Lower lobe of right lung (tissue), 2 donors: ENCODE measurements at places on chromosomes 2 and 18. TPM values are rescaled to one million over a fixed set of nuclear protein-coding genes. Genes with fewer than 3 reads are reported as not detected.

GRCh38 chr2:166331468-166331867 is 44.3 kb downstream of the SCN9A start:
- no peak for DNase-seq

Gene CD8B2
- total RNA-seq: 0.21 TPM

- DNase-seq: no peak
These were observed 59.1 kb downstream of the ACSL3 start for GRCh38 chr2:222919841-222920526.

Gene LYPD6B
- 2.0 TPM for total RNA-seq

DNA sequence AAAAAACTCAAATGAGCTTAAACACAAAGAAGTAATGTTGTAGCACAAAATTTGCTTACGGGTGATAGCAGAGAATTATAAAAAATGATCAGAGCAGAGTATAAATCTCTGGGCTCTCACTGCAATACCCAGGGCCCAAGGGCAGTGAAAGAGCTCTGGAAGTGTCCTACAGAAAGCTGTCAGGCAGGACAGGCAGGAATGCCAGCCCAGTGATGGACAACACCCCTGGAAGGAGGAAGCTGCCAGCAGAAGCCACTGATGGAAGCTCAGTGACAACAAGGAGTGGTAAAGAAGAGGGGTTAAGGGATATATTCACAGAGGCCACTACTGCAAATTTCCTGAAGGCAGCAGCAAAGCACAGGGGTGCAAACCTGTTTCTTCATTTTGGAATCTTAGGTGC is 214.9 kb downstream of the L3MBTL4 start:
- no peak for DNase-seq

Gene RUFY4
- not detected for total RNA-seq

Gene MC2R
- total RNA-seq: not detected

Gene CD226
- 5.4 TPM for total RNA-seq

GRCh38 chr18:47847635-47848034 is 82.8 kb downstream of the SMAD2 start:
- no peak for DNase-seq

DNA sequence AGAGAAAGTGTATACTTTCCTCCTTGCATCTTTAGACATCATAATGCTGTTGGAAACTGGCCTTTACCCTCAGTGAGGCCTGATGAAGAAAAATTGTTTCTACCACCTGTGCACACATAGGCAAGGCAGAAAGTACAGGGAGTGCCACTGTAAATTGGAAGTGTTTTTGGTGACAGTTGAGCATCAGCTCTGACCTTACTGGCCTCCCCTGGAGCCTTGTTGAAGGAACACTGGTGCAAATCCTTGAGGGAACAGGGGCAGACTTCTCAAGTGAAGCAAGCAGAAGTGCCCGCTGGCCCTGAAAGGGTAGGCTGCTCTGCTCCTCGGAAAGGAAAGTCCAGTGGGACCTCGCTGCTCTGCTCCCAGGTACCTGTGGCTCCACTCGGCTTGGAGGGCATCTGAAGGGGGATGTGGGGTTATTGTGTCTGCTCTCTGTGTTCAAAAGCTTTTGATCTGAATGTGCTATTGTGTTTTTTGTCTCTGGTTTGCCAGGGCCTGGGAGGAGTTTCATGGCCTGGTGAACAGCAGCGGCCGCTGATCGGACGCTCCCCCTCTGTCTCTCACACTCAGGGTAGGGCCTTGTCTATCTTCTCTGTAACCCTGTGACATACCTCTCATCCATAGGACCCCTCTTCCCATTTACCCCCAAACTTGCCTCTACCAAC is 23.4 kb downstream of the EIF4E2 start:
- no peak for DNase-seq

GRCh38 chr2:69033461-69034095 is 20.6 kb downstream of the ANTXR1 start:
- DNase-seq: no peak

Gene PKDCC
- total RNA-seq: 65.8 TPM

Gene ST8SIA5
- total RNA-seq: not detected

Gene HOXD9
- total RNA-seq: 0.86 TPM

GRCh38 chr2:63600881-63601460 is 12.2 kb downstream of the MDH1 start:
- no peak for DNase-seq

GRCh38 chr2:149561309-149561926 is 26.2 kb downstream of the MMADHC start:
- no peak for DNase-seq

Gene WIPF1
- total RNA-seq: 84.4 TPM

DNA sequence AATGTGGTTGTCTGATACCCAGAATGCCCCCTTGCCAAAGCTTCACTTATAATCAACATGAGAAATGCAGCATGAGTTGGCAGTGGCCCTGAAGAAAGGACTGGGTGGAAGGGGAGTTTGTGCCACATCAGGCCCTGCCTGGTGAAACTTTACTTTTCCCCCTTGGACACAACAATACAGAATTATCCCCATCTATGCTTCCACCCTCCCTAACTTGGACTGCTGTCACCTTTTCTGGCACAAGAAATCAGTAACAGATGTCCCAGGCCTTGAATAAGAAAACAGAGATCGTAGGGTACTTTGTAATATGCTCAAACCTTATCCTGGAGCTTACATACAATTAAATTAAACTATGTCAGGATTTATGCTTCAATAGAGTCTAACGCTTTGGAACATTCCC is 128.9 kb upstream of the SATB2 start:
- no peak for DNase-seq

DNA sequence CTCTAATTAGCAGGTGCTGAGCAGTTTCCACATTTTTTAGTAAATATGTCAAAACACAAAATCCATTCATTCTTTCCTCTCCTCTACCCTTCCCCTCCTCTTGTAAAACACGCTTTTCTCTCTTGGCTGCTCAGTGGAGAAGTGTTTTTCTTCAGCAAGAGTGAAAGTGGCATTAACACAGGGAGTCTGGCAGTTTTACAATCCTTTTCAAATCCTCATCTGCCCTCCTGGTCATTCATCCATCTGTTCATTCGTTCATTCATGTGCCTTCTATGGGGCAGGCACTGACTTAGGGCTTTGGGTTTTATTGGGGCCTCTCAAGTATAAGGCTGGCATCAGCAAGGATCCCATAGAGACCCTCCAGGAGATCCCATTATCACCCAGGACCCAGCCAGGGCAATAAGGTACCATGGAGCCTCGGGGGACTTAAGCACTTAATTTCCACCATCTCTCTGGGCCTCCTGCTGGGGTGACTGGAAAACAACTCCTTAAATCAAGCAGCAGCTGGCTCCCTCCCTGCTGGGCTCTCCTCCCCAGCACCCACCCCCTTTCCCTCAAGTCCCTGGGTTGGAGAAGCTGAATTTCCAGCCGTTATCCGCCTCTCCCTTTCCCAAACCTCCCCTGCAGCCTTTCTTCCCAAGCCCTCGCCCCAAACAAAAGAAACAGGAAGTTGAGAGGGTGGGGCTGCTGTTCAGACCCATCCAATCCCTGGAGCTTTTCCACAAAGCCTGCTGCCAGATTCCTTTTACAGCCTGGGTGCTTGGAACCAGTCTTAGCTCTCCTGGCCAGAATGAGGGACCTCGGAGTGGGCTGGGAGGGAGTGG is 32.6 kb downstream of the MARCHF4 start:
- DNase-seq: no peak

Gene COLEC11
- total RNA-seq: 0.30 TPM

Gene VSNL1
- total RNA-seq: 1.6 TPM

Gene TTC31
- 23.0 TPM for total RNA-seq

GRCh38 chr18:47975701-47976100 is 45.2 kb upstream of the SMAD2 start:
- no peak for DNase-seq

GRCh38 chr2:120293096-120294007 is 40.7 kb downstream of the RALB start:
- DNase-seq: no peak

Gene RELCH
- 29.9 TPM for total RNA-seq

DNA sequence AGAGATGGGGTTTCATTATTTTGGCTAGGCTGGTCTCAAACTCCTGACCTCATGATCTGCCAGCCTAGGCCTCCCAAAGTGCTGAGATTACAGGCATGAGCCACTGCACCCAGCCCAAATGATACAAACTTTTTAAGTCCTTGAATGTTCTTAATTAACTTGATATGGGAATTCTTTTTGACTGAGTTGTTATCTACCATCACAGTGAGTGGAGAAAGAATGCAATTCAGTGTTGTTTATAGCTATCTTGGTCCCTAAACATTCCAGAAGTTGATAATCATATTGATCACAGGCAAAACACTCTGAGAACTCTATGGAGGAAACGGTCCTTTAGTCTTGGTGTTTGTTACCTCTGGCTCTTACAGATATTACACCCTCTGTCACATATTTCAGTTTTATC is 1072.5 kb downstream of the SUCLG1 start:
- DNase-seq: no peak

DNA sequence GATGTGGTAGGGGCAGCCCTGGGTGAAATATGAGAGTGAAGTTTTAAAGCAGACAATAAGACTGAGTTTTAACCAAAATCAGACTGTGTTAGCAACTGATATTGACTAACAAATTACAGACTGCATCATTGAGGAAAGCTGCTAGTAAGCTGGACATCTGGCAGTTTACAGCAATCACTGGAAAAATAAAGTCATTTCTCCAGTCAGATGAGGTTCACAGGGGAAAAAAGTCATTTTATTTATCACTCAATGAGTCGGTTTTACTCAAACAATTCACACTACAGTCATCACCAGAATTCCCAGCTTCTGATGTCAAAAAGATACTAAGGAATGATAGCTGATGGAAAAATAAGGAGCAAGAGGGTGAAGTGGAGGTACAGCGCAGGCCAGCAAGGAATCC is 10.5 kb upstream of the TMEM177 start:
- DNase-seq: no peak

Gene CD8A
- 5.5 TPM for total RNA-seq

DNA sequence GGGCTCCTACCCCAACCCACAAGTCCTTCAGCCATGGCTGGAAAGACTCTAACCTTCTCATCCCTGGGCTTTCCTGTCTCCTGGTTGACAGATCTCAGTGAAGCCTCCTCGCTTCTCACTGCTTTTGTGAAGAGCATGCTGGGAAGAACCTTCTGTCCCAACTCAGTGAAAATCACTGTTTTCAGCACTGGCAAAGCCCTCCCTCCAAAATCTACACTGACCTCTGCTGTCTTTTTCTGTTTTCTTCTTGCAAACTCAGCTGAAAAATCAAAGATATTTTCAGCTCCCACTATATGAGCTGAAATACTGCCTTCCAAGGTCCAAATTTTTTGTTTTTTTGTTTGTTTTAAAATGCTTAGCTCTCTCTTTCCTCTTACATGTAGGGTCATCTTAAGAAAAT is 266.3 kb upstream of the AGAP1 start:
- no peak for DNase-seq

- no peak for DNase-seq
These were observed 222.2 kb upstream of the MEIS1 start for GRCh38 chr2:66212749-66213148.

- no peak for DNase-seq
These were observed 62.4 kb downstream of the GTF3C3 start for GRCh38 chr2:196737046-196737445.

DNA sequence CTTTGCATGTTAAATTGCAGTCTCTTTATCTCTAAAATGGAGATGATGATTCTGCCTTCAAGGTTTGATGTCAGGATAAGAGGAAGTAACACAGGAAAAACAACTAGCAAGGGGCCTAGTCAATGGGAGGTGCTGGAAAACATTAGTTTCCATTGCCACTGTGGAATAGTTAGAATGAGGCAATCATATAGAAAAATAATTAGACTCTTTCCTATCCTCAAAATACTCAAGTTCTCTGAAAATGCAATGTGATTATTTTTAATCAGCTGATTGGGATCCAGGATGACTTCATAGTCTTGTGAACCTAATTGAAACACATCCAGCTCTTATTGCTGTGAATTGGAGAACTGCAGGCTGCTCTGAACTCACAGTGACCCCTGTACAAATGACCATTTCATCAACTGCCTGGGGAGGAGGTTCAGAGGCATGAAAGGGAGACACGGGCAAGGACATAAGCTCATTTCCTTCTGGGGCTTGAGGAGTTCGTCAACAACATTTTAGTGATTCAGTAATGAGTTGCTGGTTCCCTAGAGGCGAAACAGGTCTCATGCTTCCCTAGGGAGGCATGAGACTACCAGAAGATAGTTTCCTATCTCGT is 422.5 kb downstream of the LPIN1 start:
- no peak for DNase-seq

DNA sequence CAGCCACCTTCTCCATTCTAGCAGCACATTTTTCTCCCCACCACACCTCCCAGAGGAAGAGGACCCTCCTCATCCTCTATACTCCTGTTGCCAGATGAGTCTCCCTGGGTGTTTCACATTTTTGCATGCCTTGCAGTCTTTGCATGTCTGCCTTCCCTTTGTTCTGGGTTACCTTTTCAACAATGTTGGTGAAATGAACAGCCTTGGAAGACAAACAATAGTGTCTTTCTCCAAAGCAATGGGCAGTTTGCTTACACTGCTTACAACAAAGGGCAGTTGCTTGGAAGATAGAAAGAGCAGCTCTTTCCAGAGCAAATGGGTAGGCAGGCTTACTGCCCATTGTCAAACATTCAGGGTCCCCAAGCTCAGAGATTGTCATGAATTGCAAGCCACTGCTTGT is 14.5 kb upstream of the SEH1L start:
- no peak for DNase-seq
